Umbilical cord (tissue), 2 donors: ENCODE measurements at places on chromosomes 6 and 20.

GRCh38 chr6:16295060-16295459, 56.7 kb downstream of the GMPR start:
- no peak for DNase-seq

DNA sequence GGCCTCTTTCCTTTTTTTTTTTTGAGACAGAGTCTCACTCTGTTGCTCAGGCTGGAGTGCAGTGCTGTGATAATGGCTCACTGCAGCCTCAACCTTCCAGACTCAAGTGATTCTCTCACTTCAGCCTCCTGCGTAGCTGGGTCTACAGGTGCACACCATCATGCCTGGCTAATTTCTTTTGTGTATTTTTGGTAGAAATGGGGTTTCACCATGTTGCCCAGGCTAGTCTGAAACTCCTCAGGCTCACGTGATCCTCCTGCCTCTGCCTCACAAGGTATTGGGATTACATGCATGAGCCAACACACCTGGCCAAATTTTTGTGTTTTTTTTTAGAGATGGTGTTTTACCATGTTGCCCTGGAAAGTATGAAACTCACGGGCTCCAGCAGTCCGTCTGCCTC, 29.3 kb downstream of the SRC start:
- no peak for DNase-seq

DNA sequence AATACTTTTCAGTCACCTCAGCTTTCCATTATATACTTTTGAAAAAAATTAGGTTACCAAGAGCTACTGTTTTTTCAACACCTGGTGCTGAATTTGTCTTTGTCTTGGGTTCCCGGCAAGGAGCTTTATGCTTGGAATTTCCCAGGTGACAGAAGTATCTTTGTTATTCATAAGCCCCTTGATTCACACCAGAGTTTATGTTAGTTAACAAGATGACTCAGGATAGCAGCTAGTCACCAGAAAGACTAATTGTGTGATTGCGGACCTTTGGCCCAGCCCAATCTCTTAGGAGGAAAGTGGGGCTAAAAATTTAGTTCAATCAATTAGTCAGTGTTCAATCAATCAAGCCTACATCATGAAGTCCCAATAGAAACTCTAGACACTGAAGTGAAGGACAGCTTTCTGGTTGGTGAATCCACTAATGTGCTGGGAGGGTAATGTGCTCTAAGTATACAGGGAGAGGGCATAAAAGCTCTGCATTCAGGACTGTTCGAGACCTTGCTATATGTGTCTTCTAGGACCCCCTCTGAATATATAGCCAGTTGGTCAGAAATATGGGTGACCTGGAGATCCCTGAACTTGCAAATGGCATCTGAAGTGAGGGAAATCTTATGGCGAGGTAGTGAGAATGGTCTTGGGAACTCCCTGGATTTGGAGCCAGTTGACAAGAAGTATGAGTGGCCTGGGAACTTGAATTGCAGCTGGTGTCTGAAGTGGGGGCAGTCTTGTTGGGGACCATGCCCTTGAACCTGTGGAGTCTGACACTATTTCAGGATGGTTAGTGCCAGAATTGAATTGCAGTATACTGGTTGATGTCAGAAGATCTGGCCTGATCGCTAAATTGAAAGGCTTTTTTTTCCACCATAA, 16.2 kb downstream of the TMEM30A start:
- no peak for DNase-seq

- DNase-seq, result no peak
Measured at GRCh38 chr6:139868576-139868975, 494.1 kb upstream of the CITED2 start.
